ENCODE measurements at places on chromosomes 12 and 14.

- no peak for DNase-seq
Measured at GRCh38 chr12:88258396-88258795, 116.3 kb downstream of the TMTC3 start.

- DNase-seq = no peak
Measured at GRCh38 chr12:122840580-122841513, 5.6 kb downstream of the HIP1R start.

DNA sequence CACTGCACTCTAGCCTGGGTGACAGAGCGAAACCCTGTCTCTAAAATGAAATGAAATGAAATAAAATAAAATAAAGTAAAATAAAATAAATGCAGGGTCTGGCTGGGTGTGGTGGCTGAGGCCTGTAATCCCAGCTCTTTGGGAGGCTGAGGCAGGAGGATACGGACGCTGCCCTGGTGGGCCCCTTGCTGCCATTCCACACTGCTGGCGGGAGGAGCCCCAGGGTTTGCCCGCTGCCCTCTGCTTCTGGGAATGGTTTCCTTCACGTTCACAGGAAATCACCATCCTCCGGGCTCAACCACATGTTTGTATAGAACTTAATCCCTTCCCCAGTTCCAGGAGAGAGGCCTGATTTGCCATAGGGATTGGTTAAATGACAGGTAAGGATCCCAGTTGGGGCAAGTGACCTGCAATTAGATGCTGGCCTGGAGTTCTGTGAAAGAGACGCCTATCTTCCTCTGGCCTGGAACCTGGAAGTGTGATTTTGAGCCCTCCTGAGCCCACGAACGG lies 29.3 kb downstream of the CALM1 start:
- DNase-seq = no peak

GRCh38 chr14:49196327-49196726 lies 389.9 kb downstream of the RPS29 start:
- DNase-seq = no peak

DNA sequence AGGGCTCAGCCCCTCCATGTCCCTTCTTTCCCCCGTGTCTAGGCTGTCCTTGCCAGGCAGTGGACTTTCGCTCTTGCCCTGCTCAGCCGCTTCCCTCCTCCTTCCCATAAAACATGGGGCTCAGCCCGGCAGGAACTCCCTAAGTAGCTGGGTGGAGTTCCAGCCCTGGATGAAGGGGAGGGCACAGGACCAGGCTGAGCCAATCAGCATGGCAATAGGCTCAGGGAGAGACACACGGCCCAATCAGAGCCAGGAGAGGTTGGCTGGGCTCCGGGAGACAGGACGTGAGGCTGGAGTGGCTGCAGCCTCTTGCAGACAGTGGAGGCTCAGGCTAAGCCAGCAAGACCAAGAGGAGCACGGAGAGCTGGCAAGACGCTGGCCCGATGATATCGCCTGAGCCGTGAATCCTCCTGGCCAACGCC lies 54.3 kb downstream of the GALNT9 start:
- DNase-seq = no peak

- DNase-seq = no peak
Measured at GRCh38 chr14:92792885-92793284, 1.2 kb upstream of the GOLGA5 start.

DNA sequence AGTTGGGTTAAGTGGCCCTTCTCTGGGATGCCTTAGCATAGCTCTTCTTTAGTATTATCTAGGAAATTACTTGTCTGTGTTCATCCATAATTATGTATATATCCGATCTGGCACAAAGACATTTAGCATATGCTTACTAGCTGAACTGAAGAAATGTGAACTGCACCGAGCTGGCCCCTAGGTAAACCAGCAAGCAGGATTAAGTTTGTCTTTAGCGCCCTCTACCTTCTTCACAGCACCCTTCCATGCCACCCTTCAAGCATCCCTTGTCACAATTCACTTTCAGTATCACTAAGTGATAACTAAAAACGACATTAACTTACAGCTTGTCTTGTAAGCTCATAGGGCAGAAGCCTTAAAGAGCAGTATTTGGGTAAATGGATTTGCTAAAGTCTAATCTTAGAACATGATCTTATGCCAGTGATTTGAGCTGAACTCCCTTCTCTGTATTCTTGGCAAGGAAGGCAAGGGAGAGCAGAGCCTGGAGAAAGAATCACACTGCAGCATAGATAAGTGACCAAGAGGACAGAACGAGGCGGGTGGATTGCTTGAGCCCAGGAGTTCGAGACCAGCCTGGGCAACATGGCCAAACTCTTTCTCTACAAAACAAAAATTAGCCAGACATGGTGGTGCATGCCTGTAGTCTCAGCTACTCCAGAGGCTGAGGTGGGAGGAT lies 2.6 kb upstream of the HAL start:
- peak; percentile 28 for DNase-seq

GRCh38 chr14:94903883-94904282 lies 134.0 kb upstream of the GSC start:
- no peak for DNase-seq

GRCh38 chr12:76697849-76698248 lies 66.1 kb upstream of the ZDHHC17 start:
- DNase-seq = no peak

GRCh38 chr14:60346706-60347105 lies 97.7 kb downstream of the PPM1A start:
- no peak for DNase-seq

DNA sequence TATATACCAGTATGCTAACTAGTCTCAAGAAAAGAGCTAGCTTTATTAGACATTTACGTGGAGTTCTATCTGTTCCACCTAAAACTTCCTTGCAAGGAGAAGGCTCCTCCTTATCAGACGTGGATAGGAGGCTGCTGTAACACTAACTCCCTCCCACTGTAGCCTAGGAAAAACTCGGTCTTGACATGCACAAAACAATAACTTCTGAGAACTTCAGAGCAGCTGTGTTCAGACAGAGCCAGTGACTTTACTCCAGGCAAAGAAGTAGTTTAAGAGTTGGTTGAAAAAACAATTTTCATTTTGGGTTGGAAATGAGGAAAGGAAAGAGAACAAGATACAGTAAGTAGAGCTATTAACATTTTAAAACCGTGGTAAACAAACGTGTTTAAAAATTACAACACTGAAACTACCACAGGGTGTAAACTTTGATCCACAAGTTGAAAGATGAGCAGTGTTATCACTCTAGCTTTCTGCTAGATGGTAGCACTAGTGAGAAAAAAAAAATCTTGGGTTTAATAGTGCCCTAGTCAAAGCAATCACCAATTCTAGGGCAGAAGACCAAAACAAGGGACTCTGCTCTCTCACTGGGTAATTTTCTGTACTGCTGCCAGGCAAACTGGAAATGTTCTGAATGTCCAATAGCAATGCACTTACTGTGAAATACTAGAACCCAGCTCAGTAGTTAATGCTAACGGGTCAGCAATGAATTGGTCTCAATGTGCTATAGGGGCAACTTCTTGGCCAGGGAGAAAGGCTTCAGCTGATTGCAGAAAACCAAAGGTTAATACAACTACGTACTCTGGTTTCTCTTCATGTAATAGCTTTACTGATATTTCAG lies 2.4 kb downstream of the ATF7 start:
- no peak for DNase-seq

GRCh38 chr14:105211758-105212089 lies 30.6 kb upstream of the NUDT14 start:
- no peak for DNase-seq

GRCh38 chr12:114681116-114681871 lies 2.7 kb downstream of the TBX3 start:
- no peak for DNase-seq

DNA sequence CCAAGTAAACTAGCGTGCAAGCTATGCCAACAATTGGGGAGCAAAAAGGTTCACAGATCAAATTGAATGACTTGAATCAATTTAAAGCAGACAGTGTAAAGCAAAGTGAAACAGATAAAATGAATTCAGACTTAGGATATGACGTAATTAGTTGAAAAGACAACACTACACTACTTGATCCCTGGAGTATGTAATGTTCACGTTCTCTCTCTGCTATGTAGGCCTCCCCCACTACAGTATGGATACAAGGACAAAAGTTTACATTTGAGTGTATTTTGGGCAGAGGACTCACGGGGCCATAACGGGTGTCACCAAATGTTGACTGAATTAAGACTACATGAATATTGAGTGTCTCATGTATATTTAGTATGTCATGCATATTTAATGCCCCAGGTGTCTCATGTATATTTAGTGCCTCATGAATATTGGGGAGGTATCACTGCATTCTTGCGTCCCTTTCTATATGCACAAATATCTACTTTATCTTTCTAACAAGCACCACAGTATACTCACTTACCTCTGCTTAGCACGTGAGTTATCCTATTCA lies 44.5 kb downstream of the RERGL start:
- no peak for DNase-seq

DNA sequence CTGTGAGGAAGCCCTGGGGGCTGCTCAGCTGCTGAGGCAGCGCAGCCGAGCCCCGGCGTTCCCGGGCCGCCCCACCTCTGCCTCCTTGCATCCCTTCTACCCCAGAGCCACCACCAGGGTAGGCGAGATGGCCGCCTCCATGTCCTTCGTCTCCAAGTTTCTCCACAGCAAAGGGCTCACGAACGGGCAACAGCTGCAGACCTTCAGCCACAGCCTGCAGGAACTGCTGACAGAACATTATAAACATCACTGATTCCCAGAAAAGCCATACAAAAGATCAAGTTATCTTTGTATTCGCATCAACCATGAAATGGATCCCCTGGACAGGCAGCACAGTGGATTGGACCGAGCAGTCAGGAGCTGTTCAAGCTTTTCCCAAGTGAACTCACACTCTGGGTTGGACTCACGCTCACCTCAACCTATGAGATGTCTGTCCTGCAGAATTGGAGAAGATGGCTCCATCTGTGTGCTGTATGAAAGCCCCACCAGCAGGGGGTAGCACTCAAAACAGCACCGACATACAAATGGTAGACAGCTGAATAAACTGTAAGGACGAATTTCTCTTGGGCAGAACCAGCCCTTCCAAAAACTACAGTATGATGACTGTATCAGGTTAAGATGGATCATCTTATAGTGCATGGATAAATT lies 19.4 kb upstream of the A2M start:
- DNase-seq = no peak

DNA sequence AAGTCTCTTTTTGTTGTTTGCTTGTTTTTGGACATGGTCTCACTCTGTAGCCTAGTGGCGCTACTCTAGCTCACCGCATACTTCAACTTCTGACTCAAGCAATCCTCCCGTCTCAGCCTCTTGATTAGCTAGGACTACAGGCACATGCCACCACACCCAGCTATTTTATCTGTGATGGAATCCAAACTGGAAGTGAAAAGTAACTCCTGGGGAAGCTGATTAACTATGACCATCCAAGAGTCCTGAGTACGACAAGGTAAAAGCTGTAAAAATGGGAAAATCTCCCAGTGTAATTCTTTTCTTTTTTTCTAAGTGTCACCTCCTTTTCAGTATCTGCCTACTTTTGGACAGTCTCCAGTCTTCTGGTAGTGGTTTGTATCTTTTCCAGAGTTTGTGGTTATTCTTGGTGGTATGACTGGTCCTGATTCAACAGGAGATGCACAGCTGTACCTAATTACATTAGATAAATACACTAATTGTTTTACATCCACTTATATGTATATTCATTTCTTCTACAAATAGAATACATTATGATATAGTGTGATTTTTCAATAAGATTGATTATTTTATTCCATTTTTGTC lies 97.8 kb downstream of the SLC6A15 start:
- no peak for DNase-seq

DNA sequence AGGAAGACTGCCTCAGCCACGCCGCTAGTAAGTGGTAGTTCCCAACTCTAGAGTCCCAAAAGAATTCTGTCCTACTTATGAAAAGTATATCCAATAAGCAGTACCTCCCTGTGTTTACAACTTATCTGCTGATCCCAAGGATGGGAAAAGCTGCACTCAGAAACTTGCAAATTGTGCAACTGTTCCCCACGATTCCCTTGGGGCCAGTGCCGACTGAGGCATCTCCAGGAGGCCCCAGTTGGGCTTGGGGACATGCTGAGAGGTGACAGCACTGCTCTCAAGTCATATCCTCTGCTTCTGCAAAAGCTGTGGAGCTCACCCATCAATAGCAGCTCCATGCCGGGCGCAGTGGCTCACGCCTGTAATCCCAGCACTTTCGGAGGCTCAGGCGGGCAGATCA lies 23.7 kb downstream of the SPRING1 start:
- DNase-seq = no peak

- DNase-seq = no peak
Measured at GRCh38 chr12:120373683-120374082, 4.7 kb upstream of the MSI1 start.

GRCh38 chr14:92644171-92644969 lies 104.1 kb downstream of the LGMN start:
- no peak for DNase-seq

GRCh38 chr12:25914551-25914950 lies 43.9 kb upstream of the RASSF8 start:
- DNase-seq = peak; percentile 31

DNA sequence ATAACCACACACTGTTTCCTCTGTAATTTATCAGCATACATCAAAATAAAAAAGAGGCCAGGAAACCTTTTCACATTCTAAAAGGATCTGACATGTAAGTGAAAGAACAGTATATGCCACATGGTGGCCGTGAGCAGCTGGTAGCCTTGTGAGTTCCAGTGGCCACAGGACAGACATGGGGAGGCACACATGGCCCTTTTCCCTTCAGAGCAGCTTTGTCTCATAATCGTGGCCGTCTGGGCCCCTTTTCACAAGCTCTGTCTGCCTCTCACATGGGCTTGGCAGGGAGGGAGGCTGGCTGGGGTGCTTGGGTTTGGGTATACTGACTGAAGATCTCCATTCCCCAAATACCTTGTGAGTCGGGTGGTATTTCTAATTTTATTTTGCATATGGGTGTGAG lies 1.5 kb upstream of the ZDHHC22 start:
- no peak for DNase-seq

DNA sequence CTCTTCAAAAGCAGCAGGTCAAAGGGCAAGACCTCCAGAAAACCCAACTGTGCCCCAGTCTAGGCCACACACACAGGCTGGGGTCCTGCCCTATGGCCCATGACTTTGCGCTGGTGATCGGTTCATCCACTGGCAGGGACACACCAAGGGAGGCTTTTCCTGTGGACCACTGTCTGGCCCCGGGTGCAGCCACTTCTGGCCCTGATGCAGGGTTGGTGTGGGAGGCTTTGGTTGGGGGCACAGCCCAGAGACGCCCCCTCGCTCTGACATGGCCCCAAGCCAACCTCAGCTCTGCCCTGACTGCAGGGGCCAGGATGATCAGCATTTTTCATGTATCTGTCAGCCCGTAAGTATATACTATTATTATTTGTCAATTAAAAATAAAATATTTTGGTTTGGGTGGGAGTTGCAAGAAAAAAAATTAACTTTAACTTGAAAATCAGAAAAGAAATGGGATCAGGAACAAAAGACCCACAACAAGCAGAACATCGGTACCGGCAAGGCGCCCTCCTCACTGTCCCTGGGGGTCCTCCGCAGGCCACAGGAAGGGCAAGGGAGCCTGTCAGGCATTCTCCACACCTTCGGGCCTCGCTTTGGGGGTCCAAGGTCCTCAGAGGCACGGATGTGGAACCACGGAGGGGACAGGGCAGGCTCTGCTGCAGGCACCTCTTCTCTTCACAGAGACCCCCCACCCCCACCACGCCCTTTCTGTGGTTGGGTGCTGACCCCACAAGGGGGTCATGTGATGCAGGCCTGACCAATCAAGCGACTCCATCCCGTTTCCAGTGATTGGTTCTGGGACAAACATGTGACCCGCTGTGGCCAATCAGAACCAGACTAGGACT lies 181.5 kb upstream of the SFSWAP start:
- no peak for DNase-seq

GRCh38 chr14:46747001-46747652 lies 95.5 kb upstream of the RPL10L start:
- no peak for DNase-seq

- DNase-seq = no peak
Measured at GRCh38 chr12:51430196-51430895, 5.7 kb downstream of the SLC4A8 start.

- DNase-seq = no peak
Measured at GRCh38 chr12:12474931-12475795, 87.5 kb downstream of the DUSP16 start.

Data from D721Med (cell line).